Pancreas (tissue), 10 donors: ENCODE measurements at places on chromosomes 12 and 14. TPM values are rescaled to one million over a fixed set of nuclear protein-coding genes. Genes with fewer than 3 reads are reported as not detected.

GRCh38 chr14:47500369-47500768 lies 175.0 kb downstream of the MDGA2 start:
- H3K27ac ChIP-seq: no peak overlapping the region
- H3K27me3 ChIP-seq: no peaks in the 10 kb centered on the region
- no peaks in the 10 kb centered on the region for H3K36me3 ChIP-seq
- no peak for DNase-seq
- no peak overlapping the region for H3K4me3 ChIP-seq

DNA sequence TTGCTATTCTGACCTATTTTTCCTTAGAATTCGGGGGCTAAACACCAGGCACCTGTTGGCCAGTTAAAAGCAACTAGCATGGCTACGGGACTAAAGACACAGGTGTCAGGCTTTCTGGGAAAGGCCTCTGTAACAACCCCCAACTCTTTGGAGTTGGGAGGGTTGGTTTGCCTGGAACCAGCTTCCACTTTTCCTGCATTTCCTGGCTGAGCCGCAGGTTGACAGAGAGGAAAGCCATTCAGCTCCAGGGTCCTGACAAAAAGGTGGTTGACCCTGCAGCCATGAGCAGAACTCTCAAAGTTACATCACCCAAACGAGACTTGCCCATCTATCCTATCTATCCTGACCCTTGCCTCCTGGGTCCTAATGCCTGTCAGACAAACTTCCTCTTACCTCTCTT lies 375.4 kb upstream of the SFSWAP start:
- H3K27me3 ChIP-seq: no peaks in the 10 kb centered on the region
- H3K36me3 ChIP-seq: no peaks in the 10 kb centered on the region
- no peak overlapping the region for H3K27ac ChIP-seq

DNA sequence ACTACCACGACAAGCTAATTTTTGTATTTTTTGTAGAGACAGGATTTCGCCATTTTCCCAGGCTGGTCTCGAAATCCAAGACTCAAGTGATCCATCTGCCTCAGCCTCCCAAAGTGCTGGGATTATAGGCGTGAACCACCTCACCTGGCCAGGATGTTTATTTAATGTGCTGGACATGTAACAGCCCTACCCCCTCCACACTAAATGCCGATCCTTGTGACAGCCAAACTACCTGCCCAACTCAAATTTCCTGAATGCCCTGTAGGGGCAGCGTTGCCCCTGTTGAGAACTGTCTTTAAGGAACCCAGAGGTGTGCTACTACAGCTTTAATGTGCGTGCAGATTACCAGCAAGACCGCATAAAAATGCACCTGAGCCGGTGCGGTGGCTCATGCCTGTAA lies 48.1 kb downstream of the KCNK13 start:
- H3K4me1 ChIP-seq: no peaks in the 10 kb centered on the region
- H3K27me3 ChIP-seq: no peaks in the 10 kb centered on the region
- no peaks in the 10 kb centered on the region for H3K36me3 ChIP-seq

GRCh38 chr12:52903855-52904508 lies 894 bp downstream of the KRT8 start:
- H3K27ac ChIP-seq: peak overlapping the region; percentile 95
- H3K27me3 ChIP-seq: no peaks in the 10 kb centered on the region

GRCh38 chr12:32494656-32495055 lies 95.3 kb downstream of the FGD4 start:
- H3K36me3 ChIP-seq: no peaks in the 10 kb centered on the region
- H3K27me3 ChIP-seq: no peaks in the 10 kb centered on the region
- H3K4me1 ChIP-seq: no peaks in the 10 kb centered on the region
- H3K4me3 ChIP-seq: no peak overlapping the region
- no peak for DNase-seq
- no peak overlapping the region for H3K27ac ChIP-seq

GALNT6 gene
- 12.0 TPM for total RNA-seq

- no peak overlapping the region for H3K4me3 ChIP-seq
Measured at GRCh38 chr12:44570036-44570583, 306.0 kb downstream of the NELL2 start.

DNA sequence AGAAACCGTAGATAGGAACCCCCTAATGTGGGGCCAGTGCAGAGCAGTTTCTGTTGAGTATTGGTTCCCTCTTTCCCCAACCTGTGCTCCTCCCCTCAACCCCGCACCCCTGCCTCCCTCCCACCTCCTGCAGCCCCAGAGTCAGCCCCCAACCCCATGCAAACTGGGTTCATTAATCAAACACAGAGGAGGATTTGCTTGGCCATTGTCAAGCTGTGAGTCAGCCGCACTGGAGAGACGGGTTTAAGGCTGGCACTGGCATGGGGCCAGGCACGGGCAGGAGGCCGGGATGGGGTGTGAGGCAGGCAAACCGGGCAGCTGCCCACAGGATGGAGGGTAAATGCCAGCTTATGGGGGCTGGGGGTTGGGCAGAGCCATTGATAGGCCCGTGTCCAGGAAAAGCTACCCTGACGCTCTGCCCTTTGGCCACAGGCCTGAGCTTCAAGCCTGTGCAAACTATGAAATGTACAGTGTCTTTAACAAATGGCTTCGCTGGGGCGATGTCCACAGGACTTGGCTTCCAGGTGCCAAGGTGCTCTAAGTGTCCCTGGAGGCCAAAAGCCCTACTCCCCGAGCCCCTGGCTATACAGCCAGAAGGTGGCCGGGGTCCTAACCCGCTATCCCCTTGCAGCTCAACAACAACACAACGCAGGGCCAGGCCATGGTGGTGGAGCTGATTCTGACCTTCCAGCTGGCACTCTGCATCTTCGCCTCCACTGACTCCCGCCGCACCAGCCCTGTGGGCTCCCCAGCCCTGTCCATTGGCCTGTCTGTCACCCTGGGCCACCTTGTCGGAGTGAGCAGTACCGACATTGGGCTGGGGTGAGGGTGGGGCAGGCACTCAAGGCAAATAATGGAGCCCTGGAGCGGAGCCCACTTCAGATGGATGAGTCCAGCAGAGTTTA lies 1.4 kb downstream of the AQP5 start:
- H3K27ac ChIP-seq: no peak overlapping the region
- peaks cover 6% of the 10 kb centered on the region for H3K4me1 ChIP-seq
- H3K4me3 ChIP-seq: no peak overlapping the region
- H3K27me3 ChIP-seq: no peaks in the 10 kb centered on the region

C12orf56 gene
- total RNA-seq: not detected

GRCh38 chr14:89988787-89989186 lies 33.1 kb downstream of the TDP1 start:
- no peaks in the 10 kb centered on the region for H3K36me3 ChIP-seq
- no peak for DNase-seq
- H3K27me3 ChIP-seq: no peaks in the 10 kb centered on the region
- H3K27ac ChIP-seq: no peak overlapping the region

RGS6 gene
- 0.06 TPM for total RNA-seq

KCNJ8 gene
- 19.6 TPM for total RNA-seq

DNA sequence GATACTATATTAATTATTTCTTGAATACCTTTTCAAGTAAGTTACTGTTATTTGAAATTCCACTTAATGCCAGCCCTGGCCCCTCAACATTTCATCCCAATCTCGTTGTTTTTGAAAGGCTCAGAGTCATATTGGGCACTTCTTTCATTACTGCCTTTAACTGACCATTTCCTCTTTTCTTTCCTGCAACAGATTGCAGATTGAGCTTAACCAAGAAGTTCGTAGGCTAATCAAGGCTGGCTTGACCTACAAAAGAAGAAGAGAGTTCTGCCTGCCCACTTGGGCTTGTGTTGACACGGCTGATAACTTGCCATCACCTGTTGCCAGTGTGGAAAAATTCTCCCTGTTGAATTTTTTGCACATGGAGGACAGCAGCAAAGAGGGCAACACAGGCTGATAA lies 91.0 kb downstream of the FLRT2 start:
- H3K27me3 ChIP-seq: no peaks in the 10 kb centered on the region
- H3K36me3 ChIP-seq: peaks cover 29% of the 10 kb centered on the region
- no peak overlapping the region for H3K27ac ChIP-seq
- H3K4me3 ChIP-seq: no peak overlapping the region
- no peak for DNase-seq

PSMC1 gene
- 42.3 TPM for total RNA-seq

- no peaks in the 10 kb centered on the region for H3K4me1 ChIP-seq
Measured at GRCh38 chr12:58412461-58413060, 471.2 kb downstream of the ATP23 start.

- no peak overlapping the region for H3K27ac ChIP-seq
- DNase-seq: peak; percentile 28
- no peaks in the 10 kb centered on the region for H3K27me3 ChIP-seq
Measured at GRCh38 chr12:53071591-53072551, 7.3 kb downstream of the SPRYD3 start.

NABP2 gene
- total RNA-seq: 17.2 TPM

- DNase-seq: no peak
- H3K27ac ChIP-seq: no peak overlapping the region
- no peaks in the 10 kb centered on the region for H3K4me1 ChIP-seq
Measured at GRCh38 chr12:84696281-84696680, 216.3 kb downstream of the SLC6A15 start.

CCDC175 gene
- not detected for total RNA-seq

TSPAN11 gene
- 0.13 TPM for total RNA-seq

DNA sequence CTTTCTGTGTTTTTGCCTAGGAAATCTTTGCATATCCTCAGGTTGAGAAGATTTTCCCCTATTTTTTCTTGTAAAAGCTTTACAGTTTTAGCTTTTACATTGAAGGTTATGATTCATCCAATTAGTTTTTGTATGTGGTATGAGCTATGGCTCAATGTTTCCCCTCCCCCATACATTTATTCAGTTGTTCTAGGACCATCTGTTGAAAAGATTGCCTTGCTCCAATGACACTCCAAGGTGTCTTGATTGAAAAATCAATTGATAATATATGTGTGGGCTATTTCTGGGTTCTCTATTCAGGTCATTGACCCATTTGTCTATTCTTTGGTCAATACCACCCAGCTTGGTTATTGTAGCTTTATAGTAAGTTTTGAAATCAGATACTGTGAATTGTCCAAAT lies 42.6 kb downstream of the LRTM2 start:
- no peak overlapping the region for H3K4me3 ChIP-seq
- no peaks in the 10 kb centered on the region for H3K4me1 ChIP-seq
- DNase-seq: no peak
- H3K36me3 ChIP-seq: no peaks in the 10 kb centered on the region

DNA sequence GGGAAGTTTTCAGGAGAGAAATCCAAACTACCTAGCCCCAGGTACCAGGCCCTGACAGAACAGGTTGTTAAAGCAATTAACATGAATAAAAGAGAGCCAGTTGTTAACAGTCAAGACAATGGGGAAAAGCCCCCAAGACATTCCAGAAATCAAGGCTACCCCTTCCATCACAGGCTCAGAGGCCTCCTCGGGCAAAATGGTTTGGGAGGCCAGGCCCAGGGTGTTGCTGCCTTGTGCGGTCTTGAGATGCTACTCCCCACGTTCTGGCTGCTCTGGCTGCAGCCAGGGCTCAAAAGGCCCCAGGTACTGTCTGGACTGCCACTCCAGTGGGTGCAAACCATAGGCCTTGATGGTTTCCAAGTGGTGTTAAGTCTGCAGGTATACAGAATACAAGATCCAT lies 7.0 kb downstream of the CRY1 start:
- H3K36me3 ChIP-seq: no peaks in the 10 kb centered on the region
- H3K4me1 ChIP-seq: peaks cover 8% of the 10 kb centered on the region
- H3K27me3 ChIP-seq: no peaks in the 10 kb centered on the region
- no peak overlapping the region for H3K4me3 ChIP-seq

MYF5 gene
- not detected for total RNA-seq

DNA sequence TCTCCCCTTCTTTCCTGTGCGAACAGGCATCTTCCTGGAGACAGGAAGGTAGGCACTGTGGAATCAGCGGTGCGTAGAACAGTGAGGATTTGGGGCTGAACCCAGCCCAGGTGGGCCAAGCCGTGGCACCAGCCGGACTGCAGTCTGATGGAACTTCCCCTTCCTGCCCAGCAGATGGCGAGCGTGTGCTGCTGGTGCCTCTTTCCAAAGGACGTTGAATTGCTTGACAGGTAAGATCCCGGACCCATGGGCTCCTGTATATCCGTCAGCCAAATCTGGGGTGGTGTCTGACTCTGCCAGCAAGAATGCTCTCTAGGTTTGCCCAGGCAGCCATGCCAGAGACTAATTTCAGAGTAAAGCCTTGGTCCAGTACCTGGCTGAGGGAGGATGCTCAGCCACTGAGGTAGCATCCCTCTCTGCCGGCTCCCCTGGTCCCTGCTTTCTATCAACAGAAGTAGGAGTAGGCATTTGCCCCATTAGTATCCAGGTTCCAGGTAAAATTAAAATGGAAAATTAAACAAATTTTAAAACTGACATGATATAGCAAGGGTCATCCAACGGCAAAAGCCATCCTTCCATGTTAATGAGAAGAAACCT lies 21.1 kb upstream of the KCNA5 start:
- DNase-seq: no peak
- no peaks in the 10 kb centered on the region for H3K36me3 ChIP-seq
- no peaks in the 10 kb centered on the region for H3K4me1 ChIP-seq
- H3K27me3 ChIP-seq: no peaks in the 10 kb centered on the region
- no peak overlapping the region for H3K27ac ChIP-seq

DNA sequence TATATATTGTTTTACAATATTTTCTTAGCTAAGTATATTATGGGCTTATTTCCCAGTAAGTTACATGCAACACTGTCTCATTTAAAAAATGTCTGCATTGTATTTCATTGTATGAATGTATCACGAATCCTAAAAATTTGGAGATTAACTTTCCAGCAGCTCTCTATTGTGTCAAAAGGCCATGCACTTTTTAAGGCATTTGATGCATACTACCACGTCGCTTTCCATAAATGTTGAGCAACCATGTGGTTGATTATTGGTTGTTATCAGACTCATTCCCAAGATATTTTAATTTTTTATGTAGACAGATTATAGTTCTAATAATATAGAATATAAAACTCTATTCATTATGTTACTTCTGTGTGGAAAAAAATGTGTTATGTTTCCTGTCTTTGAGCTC lies 79.9 kb downstream of the SMOC1 start:
- DNase-seq: no peak
- H3K36me3 ChIP-seq: no peaks in the 10 kb centered on the region
- H3K4me1 ChIP-seq: no peaks in the 10 kb centered on the region
- H3K4me3 ChIP-seq: no peak overlapping the region
- no peak overlapping the region for H3K27ac ChIP-seq

GRCh38 chr14:61240206-61240605 lies 40.9 kb downstream of the TMEM30B start:
- H3K27me3 ChIP-seq: no peaks in the 10 kb centered on the region
- no peak overlapping the region for H3K4me3 ChIP-seq
- no peaks in the 10 kb centered on the region for H3K4me1 ChIP-seq
- H3K36me3 ChIP-seq: no peaks in the 10 kb centered on the region
- DNase-seq: no peak

DNA sequence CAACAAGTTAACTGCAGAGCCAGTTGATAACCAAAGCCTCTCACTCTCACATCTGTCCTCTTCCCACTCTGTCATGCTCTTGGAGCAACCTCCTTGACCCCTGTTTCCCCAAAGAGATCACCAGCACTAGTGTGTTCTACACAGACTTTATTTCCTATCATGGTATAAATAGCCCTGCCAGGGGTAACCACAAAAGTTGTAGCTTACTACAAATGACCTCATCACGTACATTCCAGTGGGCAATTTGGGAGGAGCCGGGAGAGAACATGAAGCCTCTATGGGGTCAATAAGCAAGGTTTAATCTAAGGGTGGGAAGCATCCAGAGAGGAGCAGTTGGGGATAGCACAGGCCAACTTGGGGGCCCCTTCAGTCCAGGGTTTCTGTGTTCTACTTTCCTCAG lies 186.5 kb downstream of the KCNA5 start:
- H3K27me3 ChIP-seq: no peaks in the 10 kb centered on the region
- H3K27ac ChIP-seq: no peak overlapping the region
- H3K4me3 ChIP-seq: no peak overlapping the region
- DNase-seq: no peak
- no peaks in the 10 kb centered on the region for H3K4me1 ChIP-seq
- no peaks in the 10 kb centered on the region for H3K36me3 ChIP-seq

PYGL gene
- total RNA-seq: 8.0 TPM
